DMS53 (cell line): ENCODE measurements at places on chromosomes 13 and 19.
A peak's percentile ranks its signal among the peaks of the same experiment; 100 is the strongest.

DNA sequence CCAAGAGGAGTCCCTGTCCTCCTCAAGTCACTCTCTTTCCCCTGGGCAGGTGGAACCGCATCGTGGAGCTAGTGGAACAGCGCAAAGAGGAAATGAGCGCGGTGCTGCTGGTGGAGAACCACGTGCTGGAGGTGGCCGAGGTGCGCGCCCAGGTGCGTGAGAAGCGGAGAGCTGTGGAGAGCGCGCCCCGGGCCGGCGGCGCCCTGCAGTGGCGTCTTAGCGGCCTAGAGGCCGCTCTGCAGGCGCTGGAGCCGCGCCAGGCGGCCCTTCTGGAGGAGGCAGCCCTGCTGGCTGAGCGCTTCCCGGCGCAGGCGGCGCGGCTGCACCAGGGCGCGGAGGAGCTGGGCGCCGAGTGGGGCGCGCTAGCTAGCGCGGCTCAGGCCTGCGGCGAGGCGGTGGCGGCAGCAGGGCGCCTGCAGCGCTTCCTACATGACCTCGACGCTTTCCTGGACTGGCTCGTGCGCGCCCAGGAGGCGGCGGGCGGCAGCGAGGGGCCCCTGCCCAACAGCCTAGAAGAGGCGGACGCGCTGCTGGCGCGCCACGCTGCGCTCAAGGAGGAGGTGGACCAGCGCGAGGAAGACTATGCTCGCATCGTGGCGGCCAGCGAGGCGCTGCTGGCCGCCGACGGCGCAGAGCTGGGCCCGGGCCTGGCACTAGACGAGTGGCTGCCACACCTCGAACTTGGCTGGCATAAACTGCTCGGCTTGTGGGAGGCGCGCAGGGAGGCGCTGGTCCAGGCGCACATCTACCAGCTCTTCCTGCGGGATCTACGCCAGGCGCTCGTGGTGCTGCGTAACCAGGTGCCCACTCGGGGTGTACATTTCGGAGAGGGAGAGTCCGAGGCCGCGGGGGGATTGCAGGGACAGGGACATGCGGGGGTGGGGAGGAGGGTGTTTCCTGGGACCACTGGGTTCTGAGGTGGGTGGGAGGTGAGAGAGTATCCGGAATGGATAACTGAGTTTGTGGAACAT lies 52.8 kb downstream of the SPTBN4 start:
- peak; percentile 81 for DNase-seq

- DNase-seq, result peak; percentile 92
Observed at GRCh38 chr19:12913011-12913561, 6.0 kb downstream of the SYCE2 start.

DNA sequence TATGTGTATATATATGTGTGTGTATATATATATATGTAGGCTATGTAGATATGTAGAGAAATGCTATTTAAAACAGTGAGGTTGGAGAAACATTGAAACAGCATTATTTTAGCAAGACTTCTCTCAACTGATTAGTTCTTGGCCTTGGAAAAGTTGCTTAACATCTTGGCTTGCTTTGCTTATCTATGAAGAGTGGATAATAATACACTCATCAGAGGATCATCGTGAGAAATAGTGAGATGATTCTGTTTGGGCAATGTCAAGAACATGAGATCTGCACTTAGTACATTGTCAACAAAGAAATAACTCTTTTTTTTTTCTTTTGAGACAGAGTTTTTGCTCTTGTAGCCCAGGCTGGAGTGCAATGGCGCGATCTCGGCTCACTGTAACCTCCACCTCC lies 128.3 kb downstream of the KLF5 start:
- no peak for DNase-seq

- DNase-seq, result no peak
Observed at GRCh38 chr13:38670627-38671026, 16.2 kb upstream of the FREM2 start.

DNA sequence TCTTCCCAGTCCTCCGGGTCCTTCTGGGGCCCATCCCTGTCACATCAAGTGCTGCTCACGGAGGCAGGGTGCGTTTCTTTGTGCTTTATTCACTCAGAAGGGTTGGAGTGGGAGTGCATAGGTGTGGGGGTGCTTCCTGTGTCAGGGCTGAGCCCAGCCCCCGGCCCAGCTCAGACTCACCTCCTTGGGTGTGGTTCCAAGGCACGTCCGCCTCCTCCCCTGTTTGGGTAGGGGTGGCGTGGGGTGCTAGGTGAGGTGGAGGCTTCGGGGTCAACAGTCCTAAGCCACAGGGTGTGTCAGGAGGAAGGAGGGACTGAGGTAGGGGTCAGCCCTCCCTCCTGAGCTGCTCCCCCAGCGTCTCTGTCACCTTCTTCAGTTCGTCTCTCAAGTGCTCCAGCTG lies 3.1 kb downstream of the CCER2 start:
- DNase-seq, result no peak
